RPMI7951 (cell line): ENCODE measurements at places on chromosomes 1 and 21. TPM values are rescaled to one million over a fixed set of nuclear protein-coding genes. Genes with fewer than 3 reads are reported as not detected.

The S100A16 gene
- total RNA-seq, result 328 and 342 TPM in 2 replicates

The AMY2A gene
- not detected in 2 replicates for total RNA-seq

The SH3BGRL3 gene
- total RNA-seq, result 224 and 307 TPM in 2 replicates

The LCE2C gene
- total RNA-seq, result not detected in 2 replicates

The RXRG gene
- 0.39 and 0.96 TPM in 2 replicates for total RNA-seq

The PODN gene
- 0.36 TPM in 1 of 2 replicates, not detected in the other for total RNA-seq

The FTCD gene
- 0.20 and 0.36 TPM in 2 replicates for total RNA-seq

The S100A7 gene
- not detected in 2 replicates for total RNA-seq

The DDR2 gene
- total RNA-seq, result 47.2 and 58.2 TPM in 2 replicates

The LORICRIN gene
- total RNA-seq, result not detected in 2 replicates

The TFAP2E gene
- 0.68 and 0.96 TPM in 2 replicates for total RNA-seq

The TFF3 gene
- 0.29 and 2.6 TPM in 2 replicates for total RNA-seq

The FCMR gene
- 0.68 and 1.7 TPM in 2 replicates for total RNA-seq

The IFI44L gene
- 5.4 and 9.4 TPM in 2 replicates for total RNA-seq

The TOMM20 gene
- 68.8 and 74.9 TPM in 2 replicates for total RNA-seq

The CHRNB2 gene
- 0.10 TPM in 1 of 2 replicates, not detected in the other for total RNA-seq

The ERG gene
- not detected in 2 replicates for total RNA-seq
